ENCODE measurements at places on chromosomes 3 and 15.
A peak's percentile ranks its signal among the peaks of the same experiment; 100 is the strongest.

- no peak for DNase-seq
Observed at GRCh38 chr3:186760141-186760833, 23.1 kb upstream of the EIF4A2 start.

DNA sequence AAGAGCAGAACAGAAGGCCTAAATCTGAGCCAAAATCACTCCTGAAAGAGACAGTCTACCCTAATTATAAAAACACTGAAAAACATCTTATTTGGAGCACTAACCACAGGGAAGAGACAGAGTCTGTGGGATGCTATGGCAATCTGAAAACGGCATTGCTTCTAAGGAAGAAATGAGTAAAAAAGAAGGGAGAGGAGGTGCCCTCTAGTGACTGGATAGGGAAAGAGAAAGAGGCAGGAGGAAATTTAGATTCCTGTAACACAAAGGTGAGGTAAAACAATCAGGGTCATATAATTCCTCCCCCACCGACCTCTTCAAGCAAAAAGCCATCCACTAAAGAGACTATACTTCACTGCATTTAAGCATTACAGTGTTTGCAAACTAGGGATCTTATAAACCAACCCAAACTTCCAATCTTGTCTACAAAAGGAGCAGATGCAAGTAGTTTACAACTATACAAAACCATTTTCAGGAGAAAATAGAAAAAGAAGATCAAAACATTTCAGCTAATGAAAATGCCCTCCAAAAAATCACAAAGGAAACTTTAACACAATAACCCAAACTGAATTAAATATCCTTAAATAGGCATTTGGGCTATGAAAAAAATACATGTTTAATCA is 32.6 kb downstream of the HACD2 start:
- peak; percentile 51 for DNase-seq

- no peak for DNase-seq
Observed at GRCh38 chr3:109985943-109986555, 648.7 kb upstream of the DPPA4 start.

GRCh38 chr15:68930268-68931022 is at the start of gene SPESP1:
TSS of gene SPESP1 (plus strand) at chr15:68930525. CDS start at chr15:68930654, 129 bp downstream.
- peak; percentile 78 for DNase-seq

- no peak for DNase-seq
Observed at GRCh38 chr15:53880357-53880756, 97.9 kb upstream of the UNC13C start.

DNA sequence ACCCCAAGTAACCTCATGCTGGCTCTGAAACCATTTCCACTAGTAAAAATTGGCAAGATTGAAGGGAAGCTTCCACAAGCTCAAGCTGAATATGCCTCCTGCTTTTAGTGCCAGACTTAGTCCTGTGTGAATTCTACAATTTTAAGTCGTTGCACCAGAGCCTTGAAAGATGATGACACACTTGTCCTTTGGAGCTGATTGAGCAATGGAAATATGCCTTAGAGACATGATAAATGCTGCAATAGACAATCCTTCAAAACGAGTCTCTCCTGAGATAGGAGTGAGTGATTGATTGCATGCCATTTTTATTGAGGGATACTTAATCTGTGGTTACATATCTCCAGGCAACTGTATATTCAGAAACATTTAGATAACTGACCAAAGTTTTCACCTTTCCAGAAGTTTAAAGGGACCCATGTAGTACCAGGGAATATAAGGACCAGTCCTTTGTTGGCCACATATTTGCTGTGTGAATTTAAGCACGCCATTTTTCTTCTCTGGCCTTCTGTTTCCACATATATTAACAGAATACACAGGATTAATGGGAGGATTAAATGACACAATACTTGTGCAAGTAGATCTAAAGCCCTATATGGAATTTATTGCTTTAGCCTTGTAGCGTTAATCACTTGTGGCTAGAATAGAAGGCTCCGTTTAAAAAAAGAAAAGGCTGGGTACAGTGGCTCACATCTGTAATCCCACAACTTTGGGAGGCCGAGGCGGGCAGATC is 65.1 kb downstream of the PPARG start:
- no peak for DNase-seq

GRCh38 chr3:132083583-132084279 is 48.9 kb upstream of the CPNE4 start:
- DNase-seq = no peak

GRCh38 chr3:18712713-18713576 is 287.8 kb upstream of the SATB1 start:
- DNase-seq = peak; percentile 89

DNA sequence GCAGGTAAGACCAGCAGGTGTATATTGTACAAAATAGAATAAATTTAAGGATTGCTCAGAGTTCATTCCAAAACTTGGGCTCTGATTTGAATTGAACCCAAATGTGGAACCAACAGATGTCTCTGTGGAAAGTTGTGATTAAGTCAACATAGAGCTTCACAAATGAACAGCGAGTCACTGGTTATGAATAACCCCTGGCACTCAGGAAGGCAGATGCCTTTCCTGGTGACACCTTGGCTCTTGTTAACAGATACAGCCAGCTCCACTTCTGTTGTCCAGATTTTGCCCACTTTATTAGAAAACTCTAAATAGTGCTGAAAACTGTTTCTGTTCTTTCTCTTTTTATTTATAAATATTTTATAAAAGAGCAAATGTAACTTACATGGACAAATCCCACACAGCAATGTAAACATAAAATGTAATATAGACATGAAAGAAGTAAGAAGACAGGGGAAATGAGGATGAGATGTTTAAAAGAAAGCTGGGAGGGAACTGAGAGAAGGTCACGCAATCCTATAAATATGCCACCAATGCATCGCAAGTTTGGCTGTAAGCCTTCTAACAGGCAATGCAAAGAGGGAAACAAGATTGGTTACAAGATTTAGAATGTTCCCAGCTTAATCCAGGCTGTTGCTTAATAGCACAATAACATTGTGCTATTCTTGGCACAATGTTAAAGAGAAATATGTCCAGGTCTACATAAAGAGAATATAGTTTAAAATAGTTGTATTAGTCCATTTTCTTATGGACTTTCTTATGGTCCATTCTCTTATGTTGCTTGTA is 495.5 kb downstream of the TAFA4 start:
- DNase-seq = no peak

DNA sequence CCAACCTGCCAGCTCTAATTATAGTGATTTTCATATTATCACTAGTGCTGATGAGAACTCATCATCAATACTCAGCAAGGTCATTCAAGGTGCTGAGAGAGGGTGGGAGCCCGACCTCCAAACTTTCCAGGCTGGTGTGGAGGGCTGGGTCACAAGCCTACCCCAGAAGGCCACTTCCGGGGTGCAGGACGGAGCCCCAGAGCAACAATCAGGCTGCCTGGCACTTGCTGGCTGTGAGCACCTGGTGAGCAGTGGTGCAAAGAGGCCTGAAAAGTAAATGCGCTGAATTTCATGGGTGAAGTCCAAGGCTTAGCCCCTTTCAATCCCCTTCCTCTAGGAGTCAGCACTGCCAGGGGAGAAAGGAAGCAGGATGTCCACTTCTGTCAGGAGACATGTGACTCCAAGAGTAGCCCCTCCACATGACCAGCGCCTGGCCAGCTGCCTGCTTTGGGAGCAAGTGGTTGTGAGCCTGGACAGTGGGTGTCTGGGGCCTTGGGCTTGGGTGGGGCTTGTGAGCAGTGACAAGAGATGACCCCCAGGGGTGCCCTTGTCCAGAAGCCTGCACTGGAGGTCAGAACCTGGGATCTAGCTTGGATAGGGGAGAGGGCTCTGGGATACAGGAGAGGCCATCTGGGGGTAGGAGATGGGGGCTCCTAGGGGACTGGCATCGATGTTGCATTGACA is 165.0 kb upstream of the TLE3 start:
- no peak for DNase-seq

GRCh38 chr15:89614164-89614563 is 38.9 kb downstream of the TICRR start:
- peak; percentile 21 for DNase-seq

DNA sequence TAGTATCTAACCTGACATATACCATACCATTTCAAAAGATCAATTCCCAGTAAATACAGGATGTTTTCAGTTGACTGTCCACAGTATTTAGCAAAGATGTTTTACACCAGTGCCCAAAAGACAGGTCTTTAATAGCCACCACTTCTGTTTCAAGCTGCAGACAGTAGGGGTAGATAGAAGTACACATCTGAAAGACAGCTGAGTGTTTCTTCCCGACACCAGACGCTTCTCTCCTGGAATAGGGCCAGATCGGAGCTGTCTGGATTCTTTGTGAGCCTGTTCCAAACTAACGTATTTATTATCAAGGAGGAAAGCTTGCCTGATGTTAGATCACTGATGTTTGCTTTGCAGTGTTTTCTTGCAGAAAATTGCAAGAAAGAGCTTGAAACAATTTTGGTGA is 136.1 kb upstream of the RBMS3 start:
- no peak for DNase-seq

DNA sequence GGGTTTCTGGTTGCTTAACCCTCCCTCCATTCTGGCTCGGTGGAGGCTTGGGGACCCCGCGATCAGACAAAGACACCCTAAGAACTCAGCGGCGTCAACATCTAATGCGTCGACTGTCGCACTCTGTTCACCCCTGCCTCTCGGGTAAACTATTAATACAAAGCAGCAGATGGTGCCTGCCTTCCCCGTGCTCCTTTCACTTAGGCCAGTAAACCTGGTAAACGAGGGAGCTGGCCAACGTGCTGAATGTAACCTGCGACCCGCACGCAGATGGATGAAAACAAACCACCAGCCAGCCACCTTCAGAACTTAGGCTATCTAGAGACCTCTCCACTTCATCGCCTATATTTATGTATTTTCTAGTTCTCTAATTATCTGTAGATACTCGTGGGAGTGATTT is 848 bp upstream of the CADPS start:
- DNase-seq = no peak

- DNase-seq = no peak
Observed at GRCh38 chr15:101240358-101240757, 11.5 kb downstream of the CHSY1 start.

DNA sequence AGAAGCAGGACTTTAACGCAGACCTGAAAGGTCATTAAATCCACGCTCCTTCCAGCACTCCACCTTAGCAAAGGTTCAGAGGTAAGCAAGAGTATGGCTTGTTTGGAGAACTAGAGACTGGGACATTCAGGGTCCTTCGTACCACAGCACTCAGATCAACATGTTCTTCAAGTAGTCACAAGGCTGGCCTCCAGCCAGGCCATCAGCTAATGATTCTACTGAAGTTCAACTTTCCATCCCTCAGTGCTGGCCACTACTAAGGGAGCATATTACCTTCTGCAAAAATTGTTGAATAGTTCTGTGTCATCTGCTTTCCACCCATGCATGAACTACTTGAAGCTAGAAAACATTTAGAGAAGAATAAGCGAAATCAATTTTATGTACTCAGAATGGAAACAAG is 17.6 kb downstream of the CD200R1L start:
- DNase-seq = no peak
